GF-D8 (cell line): ENCODE measurements at places on chromosomes 7 and 10.

DNA sequence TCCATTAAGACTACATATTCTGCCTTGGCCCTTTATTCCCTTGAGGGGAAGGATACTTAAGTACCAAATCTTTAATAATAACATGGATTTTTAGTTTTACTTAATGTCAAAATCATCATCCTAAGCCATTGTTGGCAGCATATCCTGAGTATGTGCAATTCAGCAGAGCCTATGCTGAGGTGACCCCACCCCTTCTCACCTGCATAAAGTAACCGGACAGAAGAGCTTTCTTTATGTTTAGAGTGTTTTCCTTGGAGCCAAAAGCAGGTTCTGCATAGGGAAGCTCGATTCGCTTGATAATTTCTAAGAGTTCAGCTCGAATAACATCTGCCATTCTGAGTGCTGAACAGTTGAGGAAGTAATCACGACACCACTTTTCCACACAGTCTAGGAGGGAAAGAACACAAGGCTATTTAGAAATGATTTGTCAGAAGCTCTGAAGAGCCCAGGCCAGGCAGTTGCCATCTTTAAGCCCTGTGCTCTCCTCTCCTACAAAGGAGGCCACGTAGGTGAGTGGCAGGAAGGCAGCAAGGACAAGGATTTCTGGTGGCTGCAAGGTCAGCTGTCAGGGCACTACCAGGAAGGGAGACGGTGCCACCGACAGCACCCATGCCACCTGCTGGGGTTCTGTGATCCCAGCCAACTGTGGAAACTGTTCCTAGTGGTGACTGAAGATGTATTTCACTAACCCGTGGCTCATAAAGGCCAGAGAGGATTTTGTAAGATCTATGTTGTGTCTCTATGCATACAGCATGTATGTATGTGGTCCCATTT lies 15.6 kb downstream of the BCCIP start:
- DNase-seq, result no peak

GRCh38 chr10:69279110-69279509 lies 814 bp downstream of the HK1 start:
- no peak for DNase-seq

DNA sequence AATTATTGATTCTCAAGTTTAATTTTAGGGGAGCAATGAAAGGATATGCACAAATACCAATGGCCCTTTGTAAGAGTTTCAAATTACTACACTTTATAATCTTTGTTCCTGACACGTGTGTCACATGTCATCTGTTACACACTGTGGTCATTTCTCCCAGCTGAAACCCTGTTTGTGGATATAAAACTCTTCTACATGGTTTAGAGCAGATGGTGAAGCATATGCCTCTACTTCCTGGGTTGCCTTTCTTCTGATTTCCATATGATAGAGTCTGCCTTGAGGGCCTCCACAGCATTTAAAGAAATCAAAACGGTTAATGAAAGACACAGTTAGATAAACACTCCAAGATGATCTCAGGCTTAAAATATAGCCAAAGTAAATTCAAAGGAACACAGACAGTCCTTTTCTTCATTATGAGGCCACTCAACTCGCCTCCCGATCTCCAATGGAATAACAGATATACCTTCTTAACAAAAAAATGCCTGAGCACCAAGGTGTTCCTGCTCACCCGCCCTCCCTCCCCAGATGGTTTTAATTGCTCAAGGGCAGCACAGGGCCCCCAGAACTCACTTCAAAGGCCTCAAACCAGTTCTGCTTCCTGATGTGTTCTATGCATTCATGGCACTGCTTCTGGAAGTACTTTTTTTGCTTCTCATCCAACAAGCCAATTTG lies 75.0 kb downstream of the CPVL start:
- DNase-seq, result no peak

DNA sequence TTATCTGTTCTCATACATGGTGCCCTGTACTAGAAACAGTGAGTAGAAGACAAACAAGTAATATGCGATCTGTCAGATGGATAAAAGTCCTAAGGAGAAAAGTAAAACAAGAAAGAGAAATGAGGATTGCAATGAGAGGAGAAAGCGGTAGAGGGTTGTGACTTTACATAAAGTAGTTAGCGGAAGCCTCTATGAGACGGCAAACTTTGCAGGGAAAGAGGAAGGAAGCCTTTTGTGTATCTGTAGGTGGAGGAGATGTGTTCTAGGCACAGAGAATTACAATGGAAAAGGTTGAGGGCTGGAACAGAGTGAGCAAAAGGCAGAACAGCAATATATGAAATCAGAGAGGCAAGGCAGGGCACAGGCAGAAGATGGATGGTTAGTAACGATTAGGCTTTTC lies 150.4 kb upstream of the SEMA3E start:
- DNase-seq, result no peak

DNA sequence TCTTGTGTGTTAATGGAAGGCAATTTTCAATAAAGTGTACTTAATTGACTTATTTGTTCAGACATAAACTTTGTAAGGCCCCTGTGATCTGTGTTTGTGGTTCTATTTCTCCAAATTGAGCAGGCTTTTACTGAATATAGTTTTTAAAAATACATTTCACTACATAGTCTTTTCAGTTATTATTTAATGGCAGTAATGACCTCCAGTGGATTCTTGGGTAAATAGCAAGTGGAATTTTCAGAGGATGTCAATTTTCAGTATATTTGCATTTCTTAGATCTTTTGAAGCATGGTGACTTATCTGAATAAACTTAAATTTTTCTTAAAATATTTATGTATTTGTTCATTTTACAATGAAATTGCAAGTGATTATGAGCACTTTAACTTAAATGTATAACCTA lies 203.1 kb upstream of the PCLO start:
- DNase-seq, result no peak

DNA sequence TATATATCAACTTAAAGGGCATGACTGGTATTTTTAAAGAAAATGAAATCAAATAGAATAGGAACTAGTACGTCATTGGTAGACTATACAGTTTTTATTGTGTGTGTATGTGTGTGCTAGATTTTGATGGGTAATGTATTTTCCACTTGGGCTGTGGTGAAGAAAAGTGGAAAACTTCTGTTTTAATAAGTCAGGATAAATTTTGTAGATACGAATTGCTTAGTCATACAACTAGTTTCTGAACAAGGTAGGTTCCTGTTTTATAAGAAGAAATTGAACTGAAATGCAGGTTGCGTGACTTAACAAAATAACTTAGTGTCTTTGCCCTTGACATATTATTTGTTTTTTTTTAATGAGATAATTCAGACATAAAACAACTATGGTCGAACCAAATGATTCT lies 24.3 kb downstream of the UBN2 start:
- DNase-seq, result no peak

DNA sequence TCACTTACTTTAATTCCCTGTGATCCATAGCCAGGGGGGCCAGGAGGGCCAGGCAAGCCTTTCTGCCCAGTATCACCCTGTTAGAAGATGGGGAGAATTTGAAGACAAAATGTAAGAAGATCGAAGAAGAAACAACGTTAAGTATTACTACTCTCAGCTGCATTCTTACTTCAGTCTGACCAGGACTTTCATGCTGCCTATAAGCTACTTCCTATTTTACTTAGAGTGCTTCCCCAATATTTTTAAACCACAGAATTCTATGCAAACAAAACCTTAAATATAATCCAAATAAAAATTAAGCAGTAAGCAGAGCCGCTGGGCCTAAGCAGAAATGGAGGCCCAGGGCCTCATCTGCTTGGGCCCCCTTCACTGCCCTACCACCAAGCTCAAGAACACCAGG lies 117.8 kb downstream of the COL28A1 start:
- DNase-seq, result no peak

- DNase-seq, result no peak
Measured at GRCh38 chr7:34108165-34108564, 202.8 kb downstream of the BMPER start.

GRCh38 chr10:48475943-48476278 lies 129.0 kb downstream of the ARHGAP22 start:
- no peak for DNase-seq

- DNase-seq, result no peak
Measured at GRCh38 chr10:121411004-121411403, 187.2 kb downstream of the FGFR2 start.

DNA sequence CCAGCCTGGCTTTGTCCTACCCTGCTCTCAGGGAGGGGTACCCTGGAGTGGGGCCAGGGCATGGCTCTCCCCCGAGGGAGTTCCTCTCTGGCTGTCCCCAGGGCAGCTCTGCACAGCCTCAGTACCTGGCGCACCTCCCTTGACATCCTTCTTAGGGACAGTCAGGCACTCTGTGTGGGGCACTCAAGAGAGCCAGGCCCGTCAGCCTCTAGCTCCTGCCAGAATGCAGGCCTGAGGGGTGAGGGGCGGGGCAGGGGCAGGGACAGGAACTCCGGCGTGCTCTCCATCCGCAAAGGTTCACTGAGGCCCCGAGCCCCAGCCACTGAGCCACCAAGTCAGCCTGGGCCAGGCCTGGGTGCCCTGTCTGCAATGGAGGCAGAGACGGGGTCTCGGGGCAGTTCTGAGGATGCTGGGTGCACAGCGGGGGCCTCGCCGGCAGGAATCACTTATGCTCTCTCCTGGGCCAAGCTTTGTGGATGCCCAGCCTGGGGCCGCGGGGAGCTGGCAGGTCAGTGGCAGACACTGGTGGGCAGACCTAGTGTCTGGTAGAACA lies 10.1 kb downstream of the LIMK1 start:
- DNase-seq, result no peak

- no peak for DNase-seq
Measured at GRCh38 chr10:112429147-112429546, 17.6 kb downstream of the ZDHHC6 start.

- DNase-seq, result no peak
Measured at GRCh38 chr10:110527731-110528171, 30.0 kb downstream of the DUSP5 start.

- no peak for DNase-seq
Measured at GRCh38 chr7:3425087-3425486, 124.0 kb downstream of the SDK1 start.

DNA sequence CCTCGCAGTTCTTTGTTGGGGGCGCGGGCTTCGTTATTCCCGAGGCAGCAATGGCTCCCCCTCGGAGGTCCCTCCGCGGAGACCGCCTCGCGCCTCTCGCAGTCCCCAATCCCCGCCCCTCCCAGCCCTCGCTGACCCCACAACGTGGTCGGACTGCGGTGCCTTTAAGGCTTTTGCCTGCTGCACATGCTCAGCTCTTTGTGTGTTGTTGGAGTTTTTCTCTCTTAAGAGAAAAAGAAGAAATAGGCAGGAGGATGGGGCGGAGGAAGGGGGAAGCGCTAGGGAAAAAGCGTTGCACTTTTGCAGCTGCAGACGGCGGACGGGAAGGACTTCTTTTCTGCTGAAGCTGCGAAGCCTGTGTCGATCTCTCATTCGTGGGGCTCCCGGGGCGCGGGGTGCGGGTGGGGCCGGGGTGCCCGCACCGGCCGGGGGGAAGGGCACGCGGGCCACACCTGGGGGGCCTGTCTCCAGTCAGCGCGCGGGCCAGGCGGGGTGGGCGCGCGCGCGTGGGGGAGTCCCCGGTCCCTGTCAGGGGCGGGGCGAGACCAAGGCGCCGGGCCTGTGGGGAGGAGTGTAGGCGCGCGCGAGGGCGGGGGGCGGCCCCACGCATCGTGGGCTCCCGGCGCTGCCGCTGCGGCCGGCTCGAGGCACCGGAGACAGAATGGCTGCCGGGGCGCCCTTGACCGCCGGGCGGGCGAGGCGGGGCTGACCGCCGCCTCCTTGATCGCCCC lies 445 bp upstream of the ATRNL1 start:
- DNase-seq, result no peak

GRCh38 chr10:84993251-84994035 lies 665.1 kb downstream of the CCSER2 start:
- DNase-seq, result no peak

GRCh38 chr10:56116684-56117083 lies 244.4 kb downstream of the ZWINT start:
- no peak for DNase-seq

GRCh38 chr7:22858640-22859561 lies 36.3 kb upstream of the TOMM7 start:
- no peak for DNase-seq

DNA sequence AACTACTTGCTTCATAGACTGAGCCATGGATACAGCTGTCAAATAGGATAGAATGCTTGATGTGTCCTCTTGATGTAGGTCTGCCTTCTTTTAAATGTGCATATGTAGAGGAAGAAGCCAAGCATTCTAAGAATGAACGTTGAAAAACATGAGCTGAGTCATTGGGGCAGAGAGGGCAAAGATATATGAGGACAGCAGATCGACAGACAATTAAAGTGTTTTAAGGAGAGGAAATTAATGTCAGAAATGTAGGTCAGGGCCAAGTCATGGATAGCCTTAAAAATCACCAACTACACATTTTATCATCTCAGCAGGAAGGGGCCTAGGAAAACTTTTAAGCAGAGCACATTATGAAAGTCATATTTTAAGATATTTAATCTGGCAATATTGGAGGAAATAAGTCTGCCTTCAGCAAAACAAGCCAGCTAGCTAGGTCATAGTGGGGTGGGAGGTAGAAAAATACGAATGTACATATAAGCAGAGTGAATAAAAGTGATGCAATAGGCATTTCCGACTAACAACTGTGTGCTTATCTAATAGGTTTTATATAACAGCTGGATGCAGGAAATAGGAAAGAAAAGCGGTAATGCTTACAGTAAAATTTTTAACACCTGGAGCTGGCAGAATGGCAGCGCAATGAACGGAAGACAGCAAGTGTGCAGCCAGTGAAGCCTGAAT lies 638.3 kb upstream of the TPK1 start:
- no peak for DNase-seq

GRCh38 chr7:128027485-128027980 lies 3.7 kb downstream of the LRRC4 start:
- no peak for DNase-seq

GRCh38 chr10:72682638-72683037 lies 9.3 kb upstream of the MCU start:
- peak; percentile 67 for DNase-seq
